ENCODE measurements at places on chromosomes 1 and 21.

- no peak for DNase-seq
Measured at GRCh38 chr21:37449302-37449937, 82.8 kb downstream of the DYRK1A start.

DNA sequence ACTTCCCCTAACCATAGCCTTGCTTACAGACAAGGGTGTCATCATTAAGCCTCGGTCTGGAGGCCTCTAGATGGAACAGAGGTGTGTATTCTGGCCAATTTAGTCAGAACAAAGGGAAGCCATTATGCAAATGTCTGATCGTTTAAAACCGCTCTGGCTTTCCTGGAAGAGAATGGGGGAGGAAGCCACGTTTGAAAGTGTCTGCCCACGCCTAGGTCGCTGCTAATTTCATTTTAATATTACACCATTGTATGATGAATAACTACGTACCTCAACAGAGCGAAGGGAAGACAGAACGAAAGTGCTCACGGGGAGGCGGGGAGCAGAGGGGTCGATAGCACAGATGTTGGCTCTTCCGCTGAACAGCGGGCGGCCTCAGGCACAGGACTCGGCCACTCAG is 41.1 kb upstream of the CSF3R start:
- DNase-seq = no peak

- no peak for DNase-seq
Measured at GRCh38 chr1:246875041-246876026, 56.4 kb downstream of the AHCTF1 start.

DNA sequence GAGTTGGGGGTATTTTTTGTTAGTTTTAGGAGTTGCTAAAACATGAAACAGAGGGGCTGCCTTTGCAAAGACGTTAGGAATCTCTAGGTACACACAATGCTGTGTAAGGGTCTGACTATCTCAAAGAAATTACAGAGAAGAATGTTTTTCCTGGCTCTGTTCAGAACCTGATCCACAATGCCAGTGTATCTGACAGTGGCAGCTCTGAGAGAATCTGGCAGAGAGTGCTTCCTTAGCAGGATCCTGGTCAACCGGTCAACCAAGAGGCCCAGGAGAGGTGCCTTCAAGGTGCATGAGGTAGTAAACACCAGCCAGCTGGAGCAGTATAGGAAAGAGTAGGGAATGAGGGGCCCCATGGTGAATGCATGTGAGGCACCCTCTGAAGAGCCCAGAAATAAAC is 40.9 kb upstream of the RGS1 start:
- DNase-seq = no peak

DNA sequence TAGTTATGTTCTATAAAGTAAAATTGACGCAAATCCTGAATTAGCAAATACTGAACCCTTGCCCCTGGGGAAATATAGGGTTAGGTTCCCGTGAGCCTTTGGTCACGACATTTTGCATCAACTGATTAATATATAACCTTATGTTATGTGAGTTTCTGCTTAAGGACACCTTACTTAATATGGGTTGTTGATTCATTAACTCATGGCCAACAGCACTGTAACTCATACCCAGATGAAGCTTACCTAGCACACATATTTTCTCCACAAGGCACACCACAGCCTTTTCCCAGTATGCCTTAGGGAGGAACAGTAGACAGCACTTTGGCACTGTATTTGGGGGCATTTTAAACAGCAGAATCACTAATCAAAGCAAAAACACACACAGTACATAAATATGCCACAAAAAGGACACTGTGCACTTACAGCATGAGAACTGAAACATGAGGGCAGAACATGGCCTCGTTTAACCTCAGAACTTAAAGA is 15.1 kb downstream of the INAVA start:
- DNase-seq = no peak

GRCh38 chr1:178066296-178066907 is 27.5 kb upstream of the RASAL2 start:
- no peak for DNase-seq

DNA sequence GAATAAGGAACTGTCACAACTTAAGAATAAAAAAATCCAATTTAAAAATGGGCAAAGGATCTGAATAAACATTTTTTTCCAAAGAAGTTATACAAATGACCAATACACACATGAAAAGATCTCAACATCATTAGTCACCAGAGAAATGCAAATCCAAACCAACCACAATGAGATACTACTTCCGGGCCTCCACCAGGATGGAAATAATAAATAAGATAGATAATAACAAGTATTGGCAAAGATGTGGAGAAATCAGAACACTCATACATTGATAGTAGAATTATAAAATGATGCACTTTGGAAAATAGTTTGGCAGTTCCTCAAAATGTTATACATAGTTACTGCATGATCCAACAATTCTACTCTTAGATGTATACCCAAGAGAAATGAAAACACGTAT is 18.7 kb downstream of the ZSWIM5 start:
- DNase-seq = no peak

DNA sequence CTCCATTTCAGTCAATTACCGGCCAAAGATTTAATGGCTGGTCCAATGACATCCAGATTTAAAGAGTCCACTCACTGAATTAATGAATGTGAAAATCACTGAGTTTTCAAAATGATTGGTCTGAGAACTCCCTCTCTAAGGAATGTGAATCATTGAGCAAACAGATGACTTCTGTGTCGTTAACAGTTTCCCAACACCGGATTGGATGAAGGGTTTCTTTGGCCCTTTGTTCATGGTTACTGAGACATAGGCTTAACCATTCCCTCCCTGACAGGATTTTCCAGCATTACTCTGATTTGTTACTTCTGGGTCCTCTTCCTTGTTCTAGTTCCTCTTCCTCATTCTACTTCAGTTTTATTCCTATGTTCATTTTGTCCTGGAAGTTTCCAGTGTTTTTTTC is 1.5 kb upstream of the CLDN17 start:
- DNase-seq = no peak

DNA sequence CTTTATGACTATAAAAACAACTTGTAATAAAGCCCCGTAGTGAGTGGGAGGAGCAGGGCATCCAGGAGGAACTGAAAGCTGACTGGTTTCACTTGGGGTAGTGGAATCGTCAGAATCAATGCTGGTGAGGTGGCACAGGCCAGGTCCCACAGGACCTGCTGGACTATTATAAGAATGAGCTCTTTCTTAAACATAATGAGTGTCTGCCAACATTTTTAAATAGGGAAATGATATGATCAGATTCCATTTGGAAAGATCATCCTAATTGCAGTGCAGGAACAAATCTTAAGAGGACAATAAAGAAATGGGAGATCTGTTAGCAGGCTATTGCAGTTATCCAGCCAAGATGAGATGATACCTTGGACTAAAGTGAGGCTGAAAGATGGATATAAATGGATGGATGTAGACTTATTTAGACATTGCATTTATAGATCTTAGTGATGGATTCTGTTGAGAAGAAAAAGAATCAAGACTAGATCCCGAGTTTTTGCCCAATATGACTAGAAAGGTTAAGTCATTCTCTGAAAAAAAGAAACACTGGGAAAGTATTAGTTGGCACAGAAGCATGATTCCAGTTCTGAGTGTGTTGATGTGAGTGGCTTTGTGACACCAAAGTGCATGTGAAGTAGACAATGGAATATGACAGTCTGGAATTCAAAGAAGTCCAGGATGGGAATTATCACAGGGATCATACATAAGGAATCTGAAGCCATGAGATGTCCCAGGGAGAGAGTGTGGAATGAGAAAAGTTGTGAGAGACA is 153.3 kb upstream of the SGIP1 start:
- DNase-seq = no peak

DNA sequence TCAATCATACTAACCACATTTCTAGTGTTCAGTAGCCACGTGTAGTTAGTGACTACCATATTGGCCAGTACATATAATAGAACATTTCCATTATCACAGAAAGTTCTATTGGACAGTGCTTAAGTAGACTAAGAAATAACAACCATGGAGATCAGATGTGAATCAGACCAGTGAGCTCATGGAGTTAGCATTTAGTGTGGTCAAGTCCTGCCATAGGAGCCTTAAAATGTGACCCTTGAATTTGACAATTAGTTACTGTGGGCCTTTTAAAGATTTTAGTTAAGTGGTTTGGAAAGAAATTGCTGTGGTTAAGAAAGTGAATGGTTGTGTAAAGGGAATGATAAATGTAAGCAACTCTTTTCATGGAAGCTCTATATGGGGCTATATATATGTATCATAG is 123.4 kb downstream of the POU2F1 start:
- no peak for DNase-seq

- DNase-seq = no peak
Measured at GRCh38 chr1:17802164-17802563, 47.0 kb downstream of the ACTL8 start.

DNA sequence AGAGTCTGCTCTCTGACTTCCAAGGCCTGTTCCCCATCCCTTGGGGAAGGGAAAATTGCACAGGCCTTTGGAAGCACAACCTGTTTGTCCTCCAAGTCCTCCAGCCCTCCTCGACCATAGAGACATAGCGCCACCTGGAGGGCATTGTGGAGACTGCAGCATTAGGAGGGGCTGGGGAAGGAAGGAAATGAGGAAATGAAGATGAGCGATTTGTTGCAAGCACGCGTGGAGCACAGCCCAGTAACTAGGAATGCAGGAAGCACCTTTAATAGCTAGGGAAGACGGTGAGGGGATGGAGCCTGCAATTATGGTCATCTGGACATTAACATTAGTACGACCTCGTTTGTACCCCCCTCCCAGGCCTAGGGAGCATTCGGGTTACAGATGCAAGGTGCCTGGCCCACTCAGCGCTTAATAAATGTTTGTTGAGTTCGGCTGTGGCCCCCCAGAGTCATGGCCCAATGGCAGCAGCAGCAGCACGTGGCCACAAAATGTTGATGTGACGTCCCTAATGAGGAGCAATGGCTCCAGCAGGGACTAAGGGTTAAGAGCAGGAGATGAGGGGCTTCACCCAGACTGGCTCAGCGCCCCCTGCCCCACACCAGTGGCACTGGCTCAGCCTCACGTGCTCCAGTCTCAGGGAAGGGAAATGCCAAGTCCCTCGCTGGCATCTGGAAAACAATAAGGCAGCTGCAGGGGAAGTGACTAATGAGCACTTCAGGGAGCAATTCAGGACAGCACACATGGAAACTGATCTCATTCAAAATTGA is 8.0 kb upstream of the CAMK2N1 start:
- peak; percentile 98 for DNase-seq

Measured in eye (tissue), 1 donor.